CD8-positive, alpha-beta memory T cell (primary cell): ENCODE measurements at places on chromosomes 2 and 18. TPM values are rescaled to one million over a fixed set of nuclear protein-coding genes. Genes with fewer than 3 reads are reported as not detected.
A peak's percentile ranks its signal among the peaks of the same experiment; 100 is the strongest.

The FER1L5 gene
- total RNA-seq, result not detected

DNA sequence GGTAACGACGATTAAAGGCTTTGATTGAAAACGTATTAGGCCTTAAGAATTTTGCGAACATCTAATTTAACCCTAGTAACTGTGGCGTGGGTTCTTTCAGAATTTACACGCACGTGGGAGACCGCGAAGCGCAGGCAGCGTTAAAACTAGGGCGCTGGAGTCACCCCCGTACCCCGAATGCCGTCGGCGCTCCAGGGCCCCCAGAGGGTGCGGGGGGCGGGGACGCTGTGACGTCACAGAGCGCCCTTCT is 673 bp upstream of the SMCHD1 start:
- peak; percentile 84 for DNase-seq

The TRIM43 gene
- total RNA-seq, result not detected

The ATP5F1A gene
- total RNA-seq, result 456 TPM

GRCh38 chr2:55111570-55112228 is 61.4 kb upstream of the RTN4 start:
- DNase-seq, result no peak

DNA sequence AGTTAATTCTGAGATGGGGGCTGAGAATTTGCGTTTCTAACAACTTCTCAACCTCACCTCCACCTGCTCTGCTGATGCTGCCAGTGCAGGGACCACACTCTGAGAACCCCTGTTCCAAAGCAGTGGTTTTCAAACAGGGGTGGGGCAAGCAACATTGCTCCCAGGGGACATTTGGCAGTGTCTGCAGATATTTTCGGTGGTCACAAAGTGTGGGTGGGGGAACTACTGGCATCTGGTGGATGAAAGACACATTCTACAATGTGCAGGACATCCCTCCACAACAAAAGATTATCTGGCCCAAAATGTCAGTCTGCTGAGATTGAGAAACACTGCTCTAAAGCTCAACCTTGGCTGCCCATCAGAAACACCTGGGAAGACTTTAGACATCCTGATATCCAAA is 188.7 kb upstream of the SATB2 start:
- DNase-seq, result no peak

The TFPI gene
- not detected for total RNA-seq

DNA sequence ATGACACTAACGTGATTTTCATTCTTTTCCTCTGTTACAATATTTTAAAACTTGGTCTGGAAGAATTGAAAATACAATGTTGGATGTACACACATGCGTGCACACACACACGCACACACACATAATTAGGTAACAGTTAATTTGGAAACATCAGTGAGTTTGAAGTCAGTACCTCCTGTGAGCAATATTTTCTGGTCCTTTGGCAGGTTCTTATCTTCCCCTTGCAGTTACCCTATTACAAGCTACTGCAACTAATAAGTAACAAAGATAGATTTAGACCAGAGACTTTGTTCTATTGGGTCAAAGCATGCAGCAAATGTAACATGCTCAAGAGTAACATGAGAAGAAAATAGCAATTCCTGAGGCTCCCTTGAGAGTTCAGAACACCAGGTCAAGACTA is 73.3 kb downstream of the ZNF385B start:
- DNase-seq, result no peak

DNA sequence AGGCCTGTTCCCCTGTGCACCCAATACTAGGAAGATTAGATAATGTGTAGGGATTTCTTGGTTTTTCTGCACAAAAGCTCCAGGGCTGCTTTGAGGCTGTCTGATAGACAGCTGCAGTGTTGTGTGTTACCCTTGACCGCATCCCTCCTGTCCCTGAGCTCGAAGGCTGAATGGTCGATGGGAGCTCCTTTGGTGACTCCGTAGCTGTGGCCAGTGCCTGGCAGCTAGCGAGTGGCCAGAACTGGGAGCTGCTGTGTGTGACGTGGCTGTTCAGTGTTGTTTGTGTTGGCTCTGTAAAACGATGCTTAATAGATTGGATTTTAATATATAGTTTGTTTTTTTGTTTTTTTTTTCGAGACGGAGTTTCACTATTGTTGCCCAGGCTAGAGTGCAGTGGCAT is 170.0 kb downstream of the AGAP1 start:
- no peak for DNase-seq

The GKN2 gene
- total RNA-seq, result not detected
